HCT116 (cell line): ENCODE measurements at places on chromosomes 1 and 21.
A peak's percentile ranks its signal among the peaks of the same experiment; 100 is the strongest.

DNA sequence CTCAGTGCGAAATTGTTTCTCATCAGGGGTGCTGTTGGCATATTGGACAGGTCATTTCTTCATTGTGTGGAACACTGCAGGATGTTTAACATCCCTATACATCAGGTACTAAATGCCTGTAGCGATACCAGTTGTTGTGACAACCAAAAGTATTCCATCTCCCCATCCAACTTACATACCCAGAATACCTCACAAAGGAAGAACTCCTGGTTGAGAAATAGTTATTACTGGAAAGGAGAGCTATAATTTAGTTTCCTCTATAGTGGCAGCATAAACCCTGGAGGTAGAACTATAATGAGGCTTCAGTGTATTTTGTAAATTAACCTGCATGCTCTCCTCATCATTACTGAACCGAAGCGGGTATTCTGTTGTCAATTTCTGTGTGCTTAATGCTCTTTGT lies 45.1 kb downstream of the IVNS1ABP start:
- no peak for DNase-seq

- no peak for DNase-seq
These were observed 12.1 kb downstream of the NTMT2 start for GRCh38 chr1:170157820-170158219.

DNA sequence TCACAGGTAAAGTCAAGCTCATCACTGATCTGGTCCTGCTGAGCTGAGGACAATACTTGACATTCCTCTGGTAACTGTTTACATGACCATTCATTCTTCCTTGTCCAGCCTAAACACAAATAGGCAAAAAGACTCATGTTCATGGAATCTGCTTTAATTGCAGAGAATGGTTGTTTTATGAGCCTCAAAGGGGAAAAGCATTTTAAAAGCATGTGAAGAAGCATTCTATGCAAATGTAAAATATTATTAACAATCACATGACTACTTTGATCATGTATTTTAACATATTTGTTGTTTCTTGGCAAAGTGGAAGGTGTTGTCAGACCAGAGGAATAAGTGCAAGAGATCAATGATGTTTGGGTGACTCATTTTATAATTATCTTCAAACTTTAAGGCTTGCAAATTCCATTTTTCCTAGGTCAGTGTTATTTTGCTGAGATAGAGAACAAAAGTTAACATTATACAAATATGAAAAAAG lies 133.7 kb downstream of the RUNX1 start:
- no peak for DNase-seq

DNA sequence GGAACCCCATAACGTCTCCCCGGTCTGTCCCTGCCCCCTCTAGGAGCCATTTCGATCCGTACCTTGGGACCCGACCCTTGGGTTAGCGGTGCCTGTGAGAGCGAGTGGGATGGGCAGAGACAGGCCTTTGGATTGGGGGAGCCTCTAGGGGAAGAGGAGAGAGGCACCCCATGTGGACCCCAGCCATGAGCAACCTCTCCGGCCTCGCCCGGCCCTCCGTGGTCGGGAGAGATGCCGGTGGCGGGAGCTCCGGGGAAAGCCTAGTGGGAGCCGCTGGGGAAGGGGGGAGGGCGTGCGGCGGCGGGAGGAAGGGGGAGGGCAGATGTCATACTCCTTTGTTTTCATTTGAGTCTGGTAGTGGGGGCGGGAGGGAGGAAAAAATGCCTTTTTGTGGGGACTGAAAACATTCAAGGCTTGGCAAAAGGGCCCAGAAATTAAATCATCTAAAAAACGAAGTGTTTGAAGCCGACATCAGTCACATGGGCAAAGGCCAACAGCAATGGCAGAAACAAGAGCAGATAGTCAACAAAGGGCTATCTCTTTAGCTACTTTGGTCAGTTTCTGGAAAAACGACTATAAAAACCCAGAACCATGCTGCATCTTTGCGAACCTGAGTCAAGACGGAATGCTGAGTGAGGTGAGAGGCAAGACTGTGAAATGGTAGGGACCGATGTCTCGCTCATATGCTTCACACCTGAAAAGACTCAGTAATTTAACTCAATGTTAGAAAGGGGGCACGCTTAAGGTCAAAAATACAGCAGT lies 758 bp downstream of the PTBP2 start:
- no peak for DNase-seq

- DNase-seq, result no peak
These were observed 66.9 kb upstream of the PRDX6 start for GRCh38 chr1:173410133-173410793.

GRCh38 chr1:8487249-8487648 lies 169.3 kb downstream of the SLC45A1 start:
- DNase-seq, result no peak

GRCh38 chr1:205042911-205043806 lies at the start of gene CNTN2:
TSS of gene CNTN2 (plus strand) at chr1:205043212. CDS start at chr1:205053186, 9,974 bp downstream.
- no peak for DNase-seq

DNA sequence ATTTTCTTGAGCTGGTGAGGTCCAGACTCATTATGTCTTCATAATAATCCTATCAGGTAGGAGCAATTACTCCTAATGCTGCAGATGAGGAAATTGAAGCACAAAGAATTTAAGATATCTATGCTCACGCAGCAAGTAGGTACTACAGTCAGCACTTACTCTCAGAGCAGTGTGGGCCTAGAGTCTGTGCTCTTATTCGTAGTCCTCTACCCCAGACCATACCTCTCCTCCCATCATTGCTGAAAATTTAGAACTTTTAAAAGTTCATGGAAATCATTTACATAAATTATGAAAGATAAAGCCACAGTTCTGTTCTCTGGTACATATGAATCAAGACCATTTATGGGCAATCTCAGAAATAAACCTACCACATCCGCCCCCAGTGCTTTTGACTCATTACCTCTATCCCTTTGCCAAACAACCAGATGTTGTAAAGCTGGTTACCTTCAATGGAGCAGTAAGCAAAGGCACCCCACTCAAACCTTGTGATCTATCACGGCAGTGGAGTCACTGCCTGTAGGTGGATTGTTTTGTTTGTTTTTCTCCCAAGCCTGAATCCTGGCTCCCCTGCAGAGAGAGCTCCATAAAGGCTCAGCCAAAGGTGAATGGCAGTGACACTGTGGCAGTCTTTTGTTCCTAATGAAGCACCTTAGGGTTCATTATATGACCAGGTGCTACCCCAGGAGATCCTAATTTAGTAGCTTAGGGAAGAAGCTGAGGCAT lies 20.9 kb upstream of the MAN1A2 start:
- no peak for DNase-seq

GRCh38 chr1:177315261-177315660 lies 144.5 kb downstream of the BRINP2 start:
- no peak for DNase-seq

DNA sequence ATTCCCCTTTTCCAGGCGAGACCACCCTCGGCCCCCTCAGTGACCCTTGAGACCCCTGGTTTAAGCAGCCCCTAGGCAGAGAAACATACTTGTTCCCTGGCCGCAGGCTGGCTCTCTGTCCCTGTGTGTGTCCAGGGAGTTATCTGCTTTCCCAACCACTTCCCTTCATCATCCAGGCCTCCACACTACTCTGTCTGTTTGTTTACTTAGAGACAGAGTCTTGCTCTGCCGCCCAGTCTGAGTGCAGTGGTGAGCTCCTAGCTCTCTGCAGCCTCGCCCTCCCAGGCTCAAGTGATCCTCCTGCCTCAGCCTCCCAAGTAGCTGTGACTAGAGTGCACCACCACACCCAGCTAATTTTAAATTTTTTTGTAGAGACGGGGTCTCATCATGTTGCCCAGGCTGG lies 5.8 kb upstream of the VWA1 start:
- no peak for DNase-seq

DNA sequence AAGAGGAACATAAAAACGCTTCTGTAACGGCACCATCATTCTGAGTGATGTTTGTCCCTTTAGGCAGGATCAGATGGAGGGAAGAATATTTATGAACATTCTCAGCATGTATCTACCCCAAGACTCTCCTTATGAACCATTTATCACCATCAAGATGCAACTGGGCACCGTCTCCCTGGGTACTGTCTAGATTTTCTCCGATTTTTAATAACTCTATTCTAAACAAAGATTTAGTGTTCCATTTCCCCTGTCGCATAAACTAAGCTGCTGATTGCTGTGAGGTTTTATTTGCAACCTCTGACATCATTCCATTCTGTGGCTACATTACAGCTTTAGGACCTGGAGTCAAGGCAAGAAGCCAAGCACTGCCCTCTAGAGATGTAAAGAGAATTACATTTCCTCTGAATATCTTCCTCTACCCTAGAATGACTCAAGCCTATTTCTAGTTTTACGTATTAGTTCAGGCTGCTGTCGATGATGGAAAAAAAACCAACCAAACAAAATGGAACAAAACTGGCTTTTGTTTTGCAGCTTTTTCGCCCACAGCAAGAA lies 130.1 kb upstream of the MAP1LC3C start:
- peak; percentile 31 for DNase-seq

DNA sequence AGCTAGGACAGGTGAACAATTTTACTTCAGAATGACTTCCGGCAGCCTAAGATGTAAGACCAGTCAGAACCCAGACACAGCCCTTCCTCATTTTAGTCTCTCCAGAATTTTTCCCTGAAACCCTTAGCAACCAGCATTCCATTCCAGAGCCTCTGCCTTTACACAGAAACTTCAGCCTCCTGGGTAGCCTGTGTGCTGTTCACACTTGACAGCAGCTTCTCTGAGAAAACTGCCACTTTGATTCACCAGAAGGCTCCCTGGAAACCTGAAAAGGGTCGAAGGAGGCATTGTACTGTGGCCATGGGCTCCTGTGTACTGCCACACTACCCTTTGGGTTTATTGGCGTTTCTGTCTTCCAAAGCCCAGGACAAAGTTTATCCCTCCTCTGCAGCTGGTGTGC lies 17.4 kb downstream of the HYI start:
- DNase-seq, result no peak

- DNase-seq, result no peak
These were observed 239.5 kb downstream of the BRINP2 start for GRCh38 chr1:177410179-177410766.

GRCh38 chr1:161127649-161128048 lies 4.8 kb downstream of the DEDD start:
- DNase-seq, result no peak

- no peak for DNase-seq
These were observed 107.8 kb downstream of the PLPPR5 start for GRCh38 chr1:98896711-98897445.

DNA sequence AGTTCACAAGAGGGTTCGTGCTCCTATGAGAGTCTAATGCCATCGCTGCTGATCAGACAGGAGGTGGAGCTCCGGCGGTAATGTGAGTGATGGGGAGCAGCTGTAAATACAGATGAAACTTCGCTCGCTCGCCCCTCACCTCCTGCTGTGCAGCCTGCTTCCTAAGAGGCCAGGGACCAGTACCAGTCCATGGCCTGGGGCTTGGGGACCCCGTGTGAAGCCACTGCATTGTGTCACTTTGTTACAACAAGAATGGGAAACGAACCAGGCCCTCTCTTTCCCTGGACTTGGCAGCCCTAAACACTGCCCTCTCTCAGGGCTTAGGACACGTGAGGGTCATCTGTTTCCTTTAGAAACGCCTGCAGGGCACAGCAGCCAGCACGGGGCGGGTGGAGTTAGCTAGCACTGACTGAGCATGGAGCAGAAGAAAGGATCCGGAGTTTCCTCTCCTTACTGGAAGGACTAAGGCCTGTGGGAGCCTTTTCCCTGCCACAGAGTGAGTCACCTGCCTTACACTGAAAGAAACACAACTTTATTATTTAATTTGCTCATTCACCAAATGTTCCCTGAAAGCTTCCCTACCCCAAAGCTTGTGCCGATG lies 185.2 kb upstream of the TMEM51 start:
- no peak for DNase-seq

DNA sequence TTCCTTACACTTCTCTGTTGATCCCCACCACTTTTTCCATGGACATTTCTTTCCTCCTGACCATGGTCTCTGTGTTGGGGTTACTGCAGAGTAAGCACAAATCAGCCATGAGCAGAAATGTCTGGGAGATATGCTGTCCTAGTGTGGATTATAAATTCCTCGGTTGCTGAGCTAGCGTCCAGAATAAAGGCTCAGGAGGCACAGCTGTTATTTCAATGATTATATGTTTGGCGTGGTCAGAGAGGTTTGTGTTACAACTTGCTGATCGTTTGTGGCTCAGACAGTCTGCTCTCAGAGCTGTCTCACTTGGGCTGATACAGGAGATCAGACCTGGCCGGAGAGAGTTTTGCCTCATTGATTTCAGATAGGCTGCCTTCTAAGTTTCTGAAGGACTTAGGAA lies 37.5 kb upstream of the LAMC2 start:
- DNase-seq, result no peak

DNA sequence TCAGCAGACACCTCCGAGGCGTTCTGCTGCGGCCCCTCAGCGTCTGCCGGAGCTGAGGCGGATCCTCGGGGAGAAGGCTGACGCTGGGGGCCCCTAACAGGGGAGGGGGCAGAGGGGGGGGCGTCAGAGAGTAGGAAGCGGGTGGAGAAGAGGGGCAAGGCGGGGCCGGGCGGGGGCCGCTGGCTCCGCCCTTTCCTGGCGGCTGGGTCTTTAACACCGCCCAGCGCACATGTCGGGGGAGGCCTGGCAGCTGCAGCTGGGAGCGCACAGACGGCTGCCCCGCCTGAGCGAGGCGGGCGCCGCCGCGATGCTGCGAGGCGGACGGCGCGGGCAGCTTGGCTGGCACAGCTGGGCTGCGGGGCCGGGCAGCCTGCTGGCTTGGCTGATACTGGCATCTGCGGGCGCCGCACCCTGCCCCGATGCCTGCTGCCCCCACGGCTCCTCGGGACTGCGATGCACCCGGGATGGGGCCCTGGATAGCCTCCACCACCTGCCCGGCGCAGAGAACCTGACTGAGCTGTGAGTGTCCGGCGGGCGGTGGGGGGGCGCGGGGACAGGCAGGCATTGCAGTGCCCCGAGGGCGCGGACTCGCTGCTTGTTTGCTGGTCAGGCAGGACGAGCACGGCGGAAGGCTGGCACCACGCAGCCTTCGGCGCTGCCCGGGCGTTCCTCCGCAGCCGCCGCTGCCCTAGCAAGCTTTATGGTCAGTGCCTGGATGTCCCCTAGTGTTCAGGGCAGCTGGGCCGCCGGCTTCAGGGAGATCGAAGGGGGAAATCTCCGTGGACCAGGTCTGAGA lies at the start of gene NTRK1:
NTRK1 (plus strand) TSS at position 238 of the 796 bp plus-strand sequence; CDS start at position 308, 70 bp downstream.
- no peak for DNase-seq

GRCh38 chr1:24932284-24932683 lies 2.2 kb upstream of the RUNX3 start:
- peak; percentile 21 for DNase-seq

- no peak for DNase-seq
These were observed 12.0 kb downstream of the MEGF6 start for GRCh38 chr1:3599286-3599811.

GRCh38 chr1:33007190-33008050 lies 29.3 kb downstream of the AK2 start:
- DNase-seq, result peak; percentile 57
